Substantia nigra (tissue), 51 donors: ENCODE measurements at places on chromosomes 3 and 15.

- DNase-seq, result no peak
Observed at GRCh38 chr15:25059698-25060471, 105.1 kb downstream of the SNRPN start.

DNA sequence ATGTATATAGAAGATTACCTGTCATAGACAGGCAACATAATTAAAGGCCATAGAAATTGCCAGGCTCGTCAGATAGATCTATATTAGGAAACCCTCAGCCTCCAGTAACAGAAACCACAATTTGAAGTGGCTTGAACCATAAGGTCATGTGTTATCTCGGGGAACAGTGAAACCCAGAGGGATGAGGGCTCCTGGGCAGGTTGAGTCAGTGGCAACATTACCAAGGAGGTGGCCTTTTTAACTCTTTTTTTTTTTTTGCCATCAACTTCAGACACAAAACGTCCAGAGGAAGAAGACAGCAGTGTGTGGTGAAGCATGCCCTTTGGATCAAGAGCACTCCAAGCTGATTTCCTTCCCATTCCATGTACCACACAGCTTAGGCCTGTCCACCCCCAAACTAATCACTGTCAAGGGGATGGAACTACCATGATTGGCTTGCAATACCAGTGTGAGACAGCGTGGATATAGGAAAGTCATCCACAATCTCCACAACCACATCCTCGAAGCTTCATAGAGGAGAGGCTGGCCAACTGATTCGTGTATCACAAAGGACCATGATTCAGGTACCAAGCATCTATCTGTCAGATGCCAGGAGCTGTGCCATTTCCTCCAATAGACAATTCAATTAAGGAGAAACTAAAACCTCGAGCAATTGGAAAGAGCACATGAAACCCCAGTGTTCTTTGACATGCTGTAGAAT lies 999 bp upstream of the KIF7 start:
- DNase-seq, result no peak

DNA sequence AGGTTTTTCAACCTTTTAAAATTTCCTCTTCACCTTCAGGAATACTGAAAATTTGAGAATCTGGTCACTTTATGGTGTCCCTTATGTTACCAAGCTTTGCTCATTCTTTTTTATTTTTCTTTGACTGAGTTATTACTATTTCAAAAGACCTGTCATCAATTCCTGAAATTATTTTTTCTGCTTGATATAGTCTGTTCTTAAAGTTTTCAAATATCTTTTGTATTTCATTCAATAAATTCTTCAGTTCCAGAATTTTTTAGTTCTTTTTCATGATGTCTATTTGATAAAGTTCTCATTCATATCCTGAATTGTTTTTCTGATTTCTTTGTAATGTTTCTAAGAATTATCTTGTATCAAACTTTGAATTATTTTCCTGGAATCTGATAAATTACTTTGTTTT lies 63.9 kb downstream of the UQCC5 start:
- no peak for DNase-seq

DNA sequence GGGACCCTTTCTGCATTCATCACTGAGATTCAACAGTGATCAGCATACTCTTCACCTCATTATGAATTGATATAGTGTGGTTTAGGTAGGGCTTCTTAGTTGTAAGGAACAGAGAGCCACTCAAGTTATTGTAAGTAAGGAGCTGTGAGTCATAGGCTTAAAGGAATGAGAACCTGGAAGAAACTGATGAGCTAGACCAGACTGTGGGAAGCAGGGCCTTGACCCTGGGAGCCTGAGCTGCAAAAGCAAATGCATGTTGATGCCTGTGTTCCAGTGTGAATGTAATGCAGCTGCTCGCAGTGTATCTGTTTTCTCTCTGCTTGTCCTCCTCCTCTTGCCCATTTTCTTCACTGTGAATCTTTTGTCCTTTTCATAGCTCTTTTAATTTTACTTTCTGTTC lies 13.6 kb downstream of the ZKSCAN7 start:
- DNase-seq, result no peak

DNA sequence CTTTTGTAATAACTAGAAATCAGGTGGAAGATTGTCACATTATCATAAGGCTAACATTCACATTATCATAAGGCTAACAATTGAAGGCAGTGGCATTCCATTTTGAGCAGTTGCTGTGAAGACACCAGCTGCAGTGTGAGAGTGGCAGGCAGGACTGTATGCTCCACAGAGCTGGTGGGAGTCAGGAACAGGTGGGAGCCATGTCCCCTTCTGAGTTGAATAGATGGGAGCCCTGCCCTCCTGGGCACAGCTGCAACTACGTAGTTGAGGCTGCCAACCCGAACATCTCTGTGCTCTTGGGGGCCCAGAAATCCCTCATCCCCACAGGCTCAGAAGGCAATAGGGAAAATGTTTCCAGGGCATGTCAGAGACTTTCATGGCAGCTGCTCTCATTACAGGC lies 1627.6 kb downstream of the SI start:
- no peak for DNase-seq

DNA sequence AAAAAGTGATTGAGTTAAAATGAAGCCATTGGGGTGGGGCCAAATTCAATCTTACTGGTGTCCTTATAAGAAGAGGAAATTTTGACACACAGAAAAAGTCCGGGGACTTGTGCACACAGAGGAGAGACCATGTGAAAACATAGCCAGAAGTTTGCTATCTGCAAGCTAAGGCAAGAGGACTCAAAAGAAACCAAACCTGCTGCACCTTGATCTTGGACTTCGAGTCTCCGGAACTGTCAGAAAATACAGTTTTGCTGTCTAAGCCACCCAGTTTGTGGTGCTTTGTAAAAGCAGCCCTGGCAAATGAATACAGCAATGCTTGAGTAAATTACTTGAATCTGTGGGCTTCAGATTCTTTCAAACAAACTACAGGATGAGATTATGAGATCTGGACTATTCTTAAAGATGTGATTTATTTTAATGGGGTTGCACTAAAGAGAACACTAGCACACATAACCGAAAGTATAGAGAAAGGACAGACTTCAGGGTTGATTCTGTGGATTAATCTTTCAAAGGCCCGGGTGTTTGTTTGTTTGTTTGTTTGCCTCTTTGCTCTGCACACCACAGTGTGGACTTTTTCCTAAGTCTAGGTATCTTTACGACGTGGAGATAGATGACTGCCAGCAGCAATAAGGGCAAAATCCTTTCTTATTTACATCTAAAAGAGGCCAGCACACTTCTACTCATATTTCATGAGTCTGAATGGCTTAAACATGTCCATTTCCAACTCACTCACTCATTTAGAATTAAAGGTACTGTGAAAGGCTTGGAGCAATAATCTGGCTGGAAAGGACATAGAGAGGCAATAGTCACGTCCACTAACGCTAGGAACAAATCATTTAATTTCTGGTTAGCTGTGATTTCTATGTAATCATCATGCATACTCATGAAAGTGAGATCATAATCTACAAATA lies 53.9 kb upstream of the SSR3 start:
- DNase-seq, result no peak

GRCh38 chr3:1447452-1447851 lies 354.6 kb downstream of the CNTN6 start:
- no peak for DNase-seq

DNA sequence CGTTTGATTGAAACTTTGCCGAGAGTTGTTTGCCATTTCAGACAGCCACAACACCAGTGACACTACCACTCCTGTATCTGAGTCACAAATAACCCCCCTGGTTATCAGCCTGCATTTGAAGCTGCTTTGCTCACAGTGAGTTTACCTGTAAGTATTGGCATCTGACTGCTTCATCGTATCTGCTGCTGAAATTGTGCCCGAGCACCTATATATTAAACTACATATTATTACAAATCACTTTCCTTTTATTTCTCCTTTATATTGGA lies 39.2 kb upstream of the SPSB4 start:
- DNase-seq, result no peak

GRCh38 chr15:55977231-55977630 lies 16.2 kb downstream of the NEDD4 start:
- DNase-seq, result no peak

DNA sequence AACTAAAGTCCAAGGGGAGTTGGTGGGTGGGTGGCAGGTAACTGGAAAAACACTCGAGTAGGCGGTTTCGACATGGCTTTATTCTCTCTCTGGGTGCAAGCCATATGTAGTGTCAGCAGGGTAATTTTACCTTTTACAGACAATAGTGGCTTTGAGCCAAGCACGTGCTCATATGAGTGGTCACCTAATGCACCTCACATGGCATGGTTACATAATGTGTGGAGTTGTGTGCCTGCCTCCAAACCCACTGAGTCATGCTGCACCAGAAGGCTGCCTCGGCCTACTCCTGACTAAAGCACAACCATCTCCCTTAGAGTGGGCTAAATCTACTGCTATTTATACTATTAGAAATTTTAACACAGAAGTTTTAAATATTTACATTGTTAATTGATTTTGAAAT lies 16.5 kb downstream of the CCRL2 start:
- no peak for DNase-seq

- no peak for DNase-seq
Observed at GRCh38 chr3:114437897-114438296, 144.1 kb downstream of the TIGIT start.

GRCh38 chr15:91694131-91694830 lies 159.2 kb upstream of the SLCO3A1 start:
- DNase-seq, result no peak

DNA sequence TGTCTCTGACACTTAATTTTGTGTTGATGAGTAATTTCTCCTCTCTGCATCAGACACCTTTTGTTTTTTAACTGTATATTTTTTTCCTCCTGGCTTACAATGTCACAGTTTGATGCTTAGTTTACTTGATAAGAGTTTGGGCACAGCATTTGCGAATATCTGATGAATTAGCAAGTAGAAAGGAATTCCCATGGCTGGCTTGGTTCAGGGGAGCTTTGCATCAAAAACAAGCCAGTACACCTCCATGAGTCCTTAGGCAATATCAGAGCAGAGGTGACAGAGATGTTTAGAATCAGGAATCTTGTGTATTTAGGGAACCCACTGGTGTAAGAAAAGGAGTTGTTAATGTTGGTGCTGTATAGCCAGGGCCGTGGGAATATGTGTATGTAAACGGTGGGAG lies 9.3 kb downstream of the ARHGEF26 start:
- no peak for DNase-seq

- no peak for DNase-seq
Observed at GRCh38 chr15:74414603-74415338, 19.0 kb downstream of the SEMA7A start.

GRCh38 chr15:45780352-45780751 lies 145.5 kb downstream of the SQOR start:
- no peak for DNase-seq

- DNase-seq, result no peak
Observed at GRCh38 chr3:191393146-191393545, 62.8 kb upstream of the UTS2B start.

DNA sequence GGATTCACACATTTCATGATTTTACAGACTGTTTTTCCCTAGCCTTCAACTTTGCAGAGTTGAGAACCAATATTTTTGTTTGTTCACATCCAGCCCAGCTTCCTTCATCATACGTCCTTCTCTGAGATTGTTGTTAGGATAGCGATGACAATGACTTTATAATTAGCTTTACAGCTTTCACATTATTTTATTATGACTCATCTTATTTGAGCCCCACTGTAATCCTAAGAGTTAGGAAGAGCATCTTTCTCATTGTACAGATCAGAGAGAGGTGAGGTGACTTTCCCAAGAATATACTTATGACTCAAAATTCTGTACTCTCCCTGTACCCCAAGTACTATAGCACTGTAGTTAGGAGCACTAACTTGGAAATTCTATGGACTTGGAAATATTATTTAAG lies 156.1 kb downstream of the ALDH1A2 start:
- DNase-seq, result no peak

DNA sequence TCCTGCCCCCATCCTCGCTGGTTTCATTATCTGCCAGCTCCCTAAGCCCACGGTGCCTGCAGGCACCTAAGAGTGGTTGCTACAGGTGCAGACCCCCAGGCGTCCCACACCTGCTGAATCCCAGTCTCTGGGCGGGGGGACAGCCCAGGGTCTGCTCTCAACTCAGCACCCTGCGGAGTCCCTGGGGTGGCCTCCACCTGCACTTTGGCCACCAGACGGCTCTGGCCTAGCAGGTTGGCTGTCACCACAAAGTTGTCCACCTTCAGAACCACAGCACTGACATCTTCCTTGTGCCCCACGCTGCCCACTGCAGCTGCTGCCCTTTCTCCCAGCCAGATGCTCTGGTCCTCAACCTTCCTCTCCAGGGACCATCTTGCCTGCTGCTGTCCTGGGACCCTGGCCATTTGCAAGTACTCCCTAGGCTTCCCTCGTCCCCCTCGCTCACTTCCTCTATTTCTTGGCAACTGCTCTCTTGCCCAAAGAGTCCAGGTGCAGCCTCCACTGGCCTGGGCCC lies 34.9 kb upstream of the SNRPA1 start:
- DNase-seq, result no peak

DNA sequence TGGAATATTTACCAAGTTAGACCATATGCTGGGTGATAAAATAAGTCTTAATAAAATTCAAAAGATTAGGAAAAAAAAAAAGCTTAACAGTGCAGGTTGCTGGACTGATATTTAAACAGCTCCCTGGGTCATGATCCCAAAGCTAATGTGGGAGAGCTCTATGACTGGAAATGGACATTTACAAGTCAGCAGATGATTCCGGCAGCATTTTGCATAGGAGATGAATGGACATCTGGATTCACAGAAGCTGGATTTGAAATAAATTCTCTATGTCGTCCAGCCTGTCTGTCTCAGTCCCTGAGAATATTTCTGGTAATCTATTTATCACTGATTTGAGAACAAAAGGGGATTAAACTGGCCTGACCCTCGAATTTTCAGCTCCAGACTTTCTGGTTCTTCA lies 52.3 kb upstream of the KLHL25 start:
- DNase-seq, result no peak

DNA sequence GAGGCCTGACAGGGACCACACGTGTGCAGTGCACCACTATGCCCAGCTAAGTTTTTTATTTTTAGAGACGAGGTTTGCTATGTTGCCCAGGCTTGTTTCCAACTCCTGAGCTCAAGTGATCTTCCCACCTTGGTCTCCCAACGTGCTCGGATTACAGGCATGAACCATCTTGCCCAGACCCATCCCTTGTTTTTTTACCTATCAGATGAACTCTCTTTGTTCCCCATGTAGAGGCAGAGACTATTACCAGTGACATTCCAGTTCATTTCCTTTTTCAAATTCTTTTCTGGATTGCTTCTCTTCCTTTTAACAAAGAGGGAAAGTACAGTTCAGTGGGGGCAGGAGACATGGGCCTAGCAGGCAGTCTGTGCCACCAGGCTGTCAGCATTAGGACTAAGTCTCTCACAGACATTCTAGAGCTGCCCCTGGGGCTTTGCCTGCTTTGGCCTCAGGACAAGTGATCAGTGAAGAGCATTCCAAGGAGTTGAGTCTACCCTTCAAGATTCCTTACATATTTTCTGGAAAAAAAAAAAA lies 103.5 kb upstream of the SLC7A14 start:
- no peak for DNase-seq

DNA sequence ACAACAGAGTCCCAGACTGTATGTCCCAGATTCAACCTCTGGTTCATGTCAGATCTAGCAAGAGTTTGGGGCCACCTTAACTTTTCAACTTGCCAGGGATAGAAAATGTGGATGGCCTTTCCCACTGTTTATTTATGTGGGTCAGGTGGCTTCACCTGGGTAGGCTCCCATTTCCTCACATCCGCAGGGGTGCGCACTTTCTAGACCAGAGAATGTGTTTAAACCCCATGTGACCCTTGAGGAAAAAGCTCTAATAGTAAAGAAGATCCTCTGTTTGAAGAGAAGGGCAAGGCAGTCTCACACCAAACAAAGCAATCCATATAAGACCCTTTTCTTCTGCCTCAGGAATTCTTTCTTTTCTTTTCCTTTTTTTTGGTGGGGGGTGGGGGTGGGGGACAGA lies 167.2 kb upstream of the TSC22D2 start:
- no peak for DNase-seq

- no peak for DNase-seq
Observed at GRCh38 chr15:34892963-34893591, 76.5 kb downstream of the AQR start.

- DNase-seq, result no peak
Observed at GRCh38 chr15:41334293-41335120, 1.8 kb downstream of the NUSAP1 start.
